ENCODE measurements at places on chromosomes 1 and 21.
A peak's percentile ranks its signal among the peaks of the same experiment; 100 is the strongest.

GRCh38 chr1:212754680-212755079 lies 36.9 kb downstream of the NSL1 start:
- no peak for DNase-seq

- peak; percentile 15 for DNase-seq
Observed at GRCh38 chr1:15850471-15851001, 3.0 kb downstream of the SPEN start.

- peak; percentile 89 for DNase-seq
Observed at GRCh38 chr1:112803906-112804762, 89.0 kb upstream of the PPM1J start.

GRCh38 chr1:41650028-41650880 lies 165.8 kb upstream of the EDN2 start:
- peak; percentile 15 for DNase-seq

- DNase-seq, result no peak
Observed at GRCh38 chr1:226728448-226728847, 10.6 kb downstream of the ITPKB start.

GRCh38 chr1:223772771-223773160 lies 60.4 kb downstream of the CAPN2 start:
- no peak for DNase-seq

GRCh38 chr1:157700305-157700704 lies 264 bp downstream of the FCRL3 start:
- DNase-seq, result no peak

- DNase-seq, result no peak
Observed at GRCh38 chr1:7589774-7590425, 181.2 kb upstream of the VAMP3 start.

GRCh38 chr1:53071167-53071865 lies 9.3 kb downstream of the PODN start:
- DNase-seq, result no peak

DNA sequence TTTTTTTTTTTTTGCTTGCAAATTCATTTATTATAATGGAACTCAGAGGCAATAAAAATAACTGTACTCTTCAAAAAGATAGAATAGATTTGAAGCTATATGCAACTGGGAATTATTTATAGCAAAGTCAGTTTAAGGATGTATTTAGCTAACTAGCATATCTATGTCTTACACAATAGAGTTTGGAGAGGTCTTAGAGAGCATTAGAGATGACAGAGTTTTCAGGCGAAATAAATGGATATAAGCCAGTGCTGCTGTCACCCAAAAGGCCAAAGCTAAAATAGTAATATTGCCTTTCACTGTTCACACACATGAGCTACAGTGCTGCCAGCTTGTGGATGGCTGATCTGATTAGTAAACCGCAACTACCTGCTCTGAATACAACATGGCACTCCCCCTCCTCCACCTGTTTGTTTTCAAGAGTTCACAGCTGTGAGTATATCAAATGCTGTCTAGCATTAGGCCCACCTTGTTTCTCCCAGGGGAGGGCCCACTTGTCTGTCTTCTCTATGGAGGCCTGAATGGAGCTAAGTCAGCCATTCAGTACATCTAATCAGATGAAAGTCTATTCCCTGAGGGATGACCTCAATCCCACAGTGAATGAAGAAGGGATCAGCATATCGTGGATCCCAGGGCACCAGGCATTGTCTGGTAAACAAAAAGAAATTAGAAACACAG lies 25.2 kb upstream of the SSX2IP start:
- DNase-seq, result no peak
